ENCODE measurements at places on chromosomes 7 and 10. TPM values are rescaled to one million over a fixed set of nuclear protein-coding genes. Genes with fewer than 3 reads are reported as not detected.

The ZNF503 gene
- 0.46 TPM for total RNA-seq

- no peak for DNase-seq
These were observed 637.6 kb upstream of the IGFBP3 start for GRCh38 chr7:46558482-46559193.

DNA sequence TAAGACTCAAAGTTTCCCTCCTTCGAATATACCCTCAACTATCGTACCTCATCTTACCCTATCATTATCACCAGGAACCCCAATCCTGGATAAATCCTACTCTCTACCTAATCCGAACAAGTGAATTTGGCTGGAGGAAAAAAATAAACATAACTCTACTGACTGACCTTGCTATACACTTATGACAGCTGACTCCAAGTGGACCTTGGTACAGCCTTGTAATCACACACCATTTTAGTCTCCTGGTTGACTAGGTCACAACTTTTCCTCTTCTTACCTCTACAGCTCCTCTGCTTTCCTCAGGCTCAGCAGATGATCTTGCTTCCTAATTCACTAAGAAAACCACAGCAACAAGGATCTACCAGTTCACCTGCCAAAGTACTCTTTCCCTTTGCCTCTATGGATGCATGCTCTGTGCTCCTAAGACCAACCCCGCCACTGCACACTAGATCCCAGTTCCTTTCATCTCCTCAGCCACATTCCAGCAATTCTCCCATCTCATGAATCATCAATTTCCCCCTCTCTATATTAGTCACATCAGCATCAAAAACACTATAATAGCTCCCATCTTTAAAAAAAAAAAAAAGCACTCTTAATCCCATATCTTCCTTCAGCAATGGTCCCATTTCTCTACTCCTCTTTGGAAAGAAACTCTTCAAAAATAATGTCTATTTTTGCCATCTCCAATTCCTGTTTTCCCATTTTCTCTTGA lies 35.5 kb downstream of the COA1 start:
- DNase-seq, result no peak

The SFTPA1 gene
- total RNA-seq, result not detected

The INSYN2A gene
- not detected for total RNA-seq

- no peak for DNase-seq
These were observed 977 bp downstream of the CACNB2 start for GRCh38 chr10:18140957-18141845.

- DNase-seq, result no peak
These were observed 1.7 kb upstream of the TET1 start for GRCh38 chr10:68558478-68558877.

DNA sequence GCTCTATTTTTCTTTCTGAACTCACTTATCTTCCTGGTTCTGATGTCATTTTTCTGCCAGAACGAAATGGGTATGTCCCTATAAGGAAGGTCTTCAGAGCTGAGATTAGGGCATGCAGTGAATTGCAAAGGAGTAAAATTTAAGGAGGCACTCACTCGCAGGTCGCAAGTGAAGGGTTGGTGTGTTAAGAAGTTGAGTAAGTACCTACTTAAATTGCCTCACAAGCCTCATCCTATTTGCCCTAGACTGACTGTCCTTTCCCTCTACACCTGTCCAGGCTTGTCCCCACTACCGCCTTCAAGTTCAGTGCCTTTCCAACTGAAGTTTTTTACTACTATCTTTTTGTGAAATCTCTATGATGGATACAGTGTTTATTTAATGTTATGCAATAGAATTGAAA lies 191.5 kb downstream of the AHR start:
- no peak for DNase-seq

The ZNF365 gene
- 0.32 TPM for total RNA-seq

The RBM48 gene
- total RNA-seq, result 13.1 TPM

The CDC14C gene
- total RNA-seq, result not detected

The CDH23 gene
- total RNA-seq, result 1.6 TPM

The AGAP5 gene
- 7.1 TPM for total RNA-seq

The TRIM4 gene
- 25.7 TPM for total RNA-seq

The TSPAN33 gene
- 6.5 TPM for total RNA-seq

DNA sequence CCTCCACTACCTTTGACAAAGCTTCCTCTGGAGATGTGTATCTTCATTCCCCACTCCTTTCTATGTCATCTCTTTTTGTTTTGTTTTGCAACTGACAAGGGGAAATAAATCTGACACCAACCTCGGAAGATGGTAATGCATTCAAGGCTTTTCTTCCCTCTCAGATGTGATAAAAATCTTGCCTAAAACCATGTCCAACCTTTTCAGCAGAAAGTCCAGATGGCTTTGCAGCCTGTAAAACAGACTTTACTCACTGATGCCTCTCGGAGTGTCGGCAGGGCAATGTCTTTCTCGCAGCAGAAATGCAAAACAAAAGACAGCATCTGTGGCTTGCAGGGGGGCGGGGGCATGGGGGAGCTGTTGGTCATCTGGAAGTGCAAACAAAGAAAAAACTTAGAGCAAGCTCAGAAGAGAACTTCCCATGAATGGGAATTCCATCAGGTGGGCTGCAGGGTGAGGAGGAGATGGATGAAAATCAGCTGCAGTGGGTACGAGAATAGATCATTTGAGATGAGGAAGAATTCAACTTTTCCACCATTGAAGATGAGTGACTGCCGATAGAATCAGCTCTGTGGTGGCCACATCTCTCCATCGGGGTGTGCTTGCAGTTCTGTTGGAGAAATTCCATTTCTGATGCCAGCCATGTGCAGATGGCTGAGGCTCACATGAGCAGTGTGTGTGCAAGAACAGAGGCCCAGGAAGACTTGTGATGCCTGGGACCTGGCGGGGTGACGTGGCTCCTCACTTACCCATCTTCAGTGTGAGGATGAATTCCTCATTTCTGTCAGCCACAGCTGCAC lies 237.7 kb downstream of the WDR37 start:
- DNase-seq, result no peak

The TMEM213 gene
- not detected for total RNA-seq

- DNase-seq, result peak; percentile 22
These were observed 54.1 kb upstream of the MKRN1 start for GRCh38 chr7:140533394-140533872.

- no peak for DNase-seq
These were observed 123.4 kb downstream of the REEP3 start for GRCh38 chr10:63644418-63645142.

The CABCOCO1 gene
- total RNA-seq, result not detected

DNA sequence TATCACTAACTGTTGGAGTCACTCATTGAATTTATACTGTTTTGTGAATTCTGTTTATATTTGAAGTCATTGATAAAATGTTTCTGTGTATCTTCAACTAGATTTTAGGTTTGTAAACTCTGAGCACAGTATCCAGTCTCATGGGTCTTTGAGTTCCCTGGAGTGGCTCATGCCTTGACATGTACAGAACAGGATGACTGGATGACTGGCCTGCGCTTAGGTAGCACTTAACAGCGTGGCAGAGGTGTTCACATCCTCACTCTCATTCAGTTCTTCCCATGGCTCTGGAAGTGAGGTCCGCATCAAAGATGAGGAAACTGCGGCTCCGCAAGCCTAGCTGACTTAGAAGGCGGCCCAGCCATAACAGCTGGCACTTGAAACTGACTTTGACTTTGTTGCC lies 576.9 kb downstream of the SUGCT start:
- no peak for DNase-seq

DNA sequence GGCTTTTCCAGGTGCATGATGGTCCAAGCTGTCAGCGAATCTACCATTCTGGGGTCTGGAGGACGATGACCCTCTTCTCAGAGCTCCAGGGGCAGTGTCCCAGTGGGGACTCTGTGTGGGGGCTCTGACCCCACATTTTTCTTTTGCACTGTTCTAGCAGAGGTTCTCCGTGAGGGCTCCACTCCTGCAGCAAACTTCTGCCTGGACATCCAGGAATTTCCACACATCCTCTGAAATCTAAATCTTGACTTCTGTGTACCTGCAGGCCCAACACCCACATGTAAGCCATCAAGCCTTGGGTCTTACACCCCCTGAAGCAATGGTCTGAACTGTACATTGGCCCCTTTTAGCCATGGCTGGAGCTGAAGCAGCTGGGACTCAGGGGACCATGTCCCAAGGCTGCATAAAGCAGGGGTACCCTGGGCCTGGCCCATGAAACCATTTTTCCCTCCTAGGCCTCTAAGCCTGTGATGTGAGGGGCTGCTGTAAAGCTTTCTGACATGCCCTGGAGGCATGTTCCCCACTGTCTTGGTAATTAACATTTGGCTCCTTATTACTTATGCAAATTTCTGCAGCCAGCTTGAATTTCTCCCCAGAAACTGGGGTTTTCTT lies 86.9 kb downstream of the ZNF783 start:
- DNase-seq, result no peak

The UCN3 gene
- total RNA-seq, result not detected

DNA sequence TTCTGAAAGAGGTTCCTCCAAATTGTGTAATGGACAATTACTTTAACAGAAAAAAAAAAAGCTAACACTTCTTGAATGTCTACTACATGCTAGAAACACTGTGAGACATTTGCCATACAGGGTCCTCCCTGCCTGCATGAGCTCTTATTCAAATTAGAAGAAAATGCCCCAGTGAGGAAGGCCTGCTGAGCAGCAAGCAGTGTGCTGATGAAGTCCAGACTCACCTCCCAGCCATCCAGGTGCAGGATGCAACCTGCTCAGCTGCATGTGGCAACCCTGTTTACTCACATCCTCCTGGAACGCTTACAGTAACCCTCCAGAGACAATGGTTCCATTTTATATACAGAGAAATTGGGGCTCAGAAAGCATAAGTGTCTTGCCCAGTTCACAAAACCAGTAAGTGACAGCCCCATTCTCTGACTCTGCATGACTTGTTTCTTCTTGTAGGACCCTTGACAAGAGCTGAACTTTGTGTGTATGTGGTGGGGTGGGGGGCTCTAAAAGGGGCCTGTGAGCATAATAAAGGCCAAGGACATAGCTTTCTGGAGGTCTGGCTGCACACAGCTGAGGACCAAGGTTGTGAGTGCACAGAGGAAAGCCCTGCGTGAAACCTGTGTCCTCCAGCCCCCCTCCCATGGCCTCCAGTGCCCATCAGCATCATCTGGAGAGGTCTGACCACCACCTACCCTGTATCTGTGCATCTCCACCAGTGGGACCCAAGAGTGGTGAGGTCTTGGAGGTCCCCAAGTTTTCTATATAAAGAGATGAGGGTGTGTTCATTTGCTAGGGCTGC lies 387.8 kb downstream of the GRID1 start:
- no peak for DNase-seq

- DNase-seq, result no peak
These were observed 6.5 kb upstream of the RBM20 start for GRCh38 chr10:110637558-110638053.

The FAM25A gene
- not detected for total RNA-seq

DNA sequence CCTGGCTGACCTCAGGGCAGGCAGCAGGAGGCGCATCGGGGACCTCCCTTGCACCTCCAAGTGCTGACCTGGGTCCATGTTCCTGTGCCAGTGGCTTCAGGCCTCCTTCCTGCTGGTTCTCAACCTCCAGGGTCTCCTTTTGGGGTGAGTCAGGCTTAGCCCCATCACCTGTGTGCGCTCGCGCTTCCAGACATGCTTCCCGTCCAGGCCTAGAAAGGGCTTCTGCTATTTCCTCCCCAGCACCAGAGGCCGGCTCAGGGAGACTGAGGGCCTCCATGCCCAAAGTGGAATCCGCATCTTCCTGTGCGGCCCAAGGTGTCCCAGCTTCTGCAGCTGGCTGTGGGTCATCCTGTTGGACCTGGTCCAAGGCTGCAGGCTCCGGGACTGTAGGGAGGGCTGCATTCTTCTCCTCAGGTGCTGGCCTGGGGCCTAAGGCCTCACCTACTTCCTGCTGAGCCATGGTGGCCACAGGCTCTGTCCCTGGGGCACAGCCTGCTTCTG lies 5.9 kb downstream of the NACAD start:
- peak; percentile 3 for DNase-seq

GRCh38 chr10:91983416-91983815 lies 59.8 kb downstream of the BTAF1 start:
- DNase-seq, result no peak

GRCh38 chr7:24757353-24758275 lies at the start of gene GSDME:
Gene GSDME, minus strand, starts transcription at chr7:24757464. Its CDS starts 7,690 bp downstream, at chr7:24749774.
- peak; percentile 62 for DNase-seq

The ANKRD1 gene
- total RNA-seq, result not detected

GRCh38 chr10:60212195-60212594 lies 177.5 kb downstream of the ANK3 start:
- DNase-seq, result no peak

The DLX6 gene
- not detected for total RNA-seq
